ENCODE measurements at places on chromosomes 2 and 18.

- no peak for DNase-seq
Observed at GRCh38 chr2:219728991-219729487, 101.6 kb downstream of the SLC4A3 start.

DNA sequence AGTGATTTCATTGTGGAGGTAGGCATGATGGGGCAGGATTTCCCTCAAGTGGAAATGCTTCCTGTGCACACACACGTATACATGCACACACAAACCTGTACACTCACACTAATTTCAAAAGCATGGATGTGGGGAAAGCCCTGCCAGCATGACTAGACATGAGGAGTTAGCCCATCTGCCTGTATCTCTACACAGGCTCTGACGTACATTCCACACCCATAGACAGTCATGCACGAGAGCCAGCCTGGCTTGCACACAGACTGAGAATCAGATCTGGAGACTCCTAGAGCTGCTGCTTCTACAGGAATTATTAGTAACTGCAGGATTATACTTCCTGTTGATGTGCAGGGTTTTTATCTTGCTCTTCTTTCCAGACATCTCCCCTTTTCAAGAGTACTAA lies 27.3 kb upstream of the NFU1 start:
- DNase-seq: no peak

DNA sequence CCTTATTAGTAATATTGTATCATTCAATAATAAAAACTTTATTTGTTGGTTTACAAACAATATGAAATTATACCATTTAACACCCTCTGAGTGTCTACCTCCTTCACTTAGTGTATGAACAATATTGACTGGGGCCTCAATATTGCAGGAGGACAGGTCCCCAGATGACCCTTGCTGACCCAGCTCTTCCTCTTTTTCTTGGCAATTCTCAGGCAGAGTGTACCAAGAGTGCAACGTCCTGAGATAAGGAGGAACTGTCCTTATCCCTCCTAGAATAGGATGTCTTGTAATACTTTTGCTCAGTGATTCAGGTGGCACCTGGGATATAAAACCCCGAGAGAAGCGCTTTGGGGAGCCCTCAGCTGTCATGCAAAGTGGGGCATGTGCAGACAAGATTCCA lies 76.8 kb downstream of the PLA2R1 start:
- DNase-seq: no peak

GRCh38 chr2:11901351-11902069 lies 155.1 kb downstream of the LPIN1 start:
- DNase-seq: no peak

- no peak for DNase-seq
Observed at GRCh38 chr18:3012136-3013023, 564 bp downstream of the LPIN2 start.

DNA sequence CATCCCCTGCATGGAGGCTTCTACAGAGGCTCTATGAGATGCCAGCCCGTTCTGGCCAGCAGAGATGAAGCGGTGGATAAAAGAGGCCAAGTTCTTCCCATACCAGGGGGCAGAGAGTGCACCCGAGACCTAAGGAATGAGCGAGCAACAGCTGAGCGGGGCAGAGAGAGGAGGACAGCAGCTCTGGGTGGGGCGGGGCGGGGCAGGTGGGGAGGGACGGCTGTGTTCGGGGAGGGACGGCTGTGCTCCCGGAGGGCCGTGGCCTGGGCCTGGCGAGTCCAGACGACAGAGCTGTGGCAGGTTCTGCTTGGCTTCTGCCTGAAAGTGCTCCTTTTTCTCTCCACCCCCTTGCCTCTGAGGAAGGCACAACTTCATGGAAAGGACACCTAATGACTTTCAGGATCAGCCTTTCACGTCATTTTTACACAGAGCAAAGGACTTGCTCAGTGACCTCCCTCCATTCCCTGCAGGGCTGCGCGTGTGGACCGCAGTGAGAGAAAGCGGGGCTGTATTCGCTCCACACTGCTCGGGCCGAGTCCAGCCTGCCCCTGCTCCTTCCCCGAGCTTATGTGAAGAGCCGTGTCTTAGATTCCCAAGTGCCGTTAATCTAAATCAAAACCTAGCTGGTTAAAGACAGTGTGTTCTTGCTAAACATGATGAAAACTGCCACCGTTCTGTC lies 232.9 kb downstream of the HDAC4 start:
- no peak for DNase-seq

- DNase-seq: no peak
Observed at GRCh38 chr18:80109676-80110078, 615 bp downstream of the ADNP2 start.

DNA sequence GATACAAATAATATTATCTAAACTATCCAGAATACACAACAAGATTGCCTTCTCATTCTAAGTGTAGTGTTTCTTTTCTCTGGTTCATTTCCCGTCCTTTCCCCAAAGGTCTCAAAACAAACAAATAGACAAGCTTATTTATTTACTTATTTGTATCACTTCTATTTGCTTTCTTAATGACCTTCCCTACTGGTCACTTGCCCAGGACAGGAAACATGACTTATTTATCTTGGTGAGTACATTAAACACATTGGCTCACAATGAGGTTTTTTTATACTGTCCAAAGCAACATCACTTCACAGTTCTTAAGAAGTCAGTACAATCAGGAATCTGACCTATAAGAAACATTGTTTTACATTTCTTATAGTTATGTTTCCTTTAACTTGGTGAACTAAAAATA lies 123.3 kb upstream of the KYNU start:
- no peak for DNase-seq

GRCh38 chr2:118086024-118086633 lies 2.1 kb upstream of the INSIG2 start:
- no peak for DNase-seq

- DNase-seq: no peak
Observed at GRCh38 chr2:17542471-17542870, 2.0 kb downstream of the VSNL1 start.

- DNase-seq: no peak
Observed at GRCh38 chr2:196987298-196987648, 60.8 kb upstream of the PGAP1 start.

DNA sequence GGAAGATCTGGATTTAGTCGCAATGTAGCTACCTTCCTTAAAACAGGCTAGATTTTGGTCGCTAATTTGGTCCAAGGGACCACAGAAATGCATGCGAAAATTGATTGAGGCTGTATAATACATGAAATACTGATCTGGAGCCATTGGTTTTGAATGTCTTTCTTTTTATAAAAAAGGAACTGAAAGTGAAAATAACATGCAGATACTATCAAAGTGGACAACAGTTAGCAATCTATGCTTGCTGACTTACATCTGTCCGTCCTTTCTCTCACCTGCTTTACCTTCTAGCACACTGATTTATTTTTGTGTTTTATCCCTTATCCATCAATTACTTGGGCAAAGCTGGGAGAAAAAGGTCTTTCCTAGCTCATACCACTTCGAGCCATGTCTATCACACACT lies 1459.8 kb upstream of the ACVR2A start:
- DNase-seq: no peak

GRCh38 chr2:84527137-84528129 lies 11.1 kb downstream of the DNAH6 start:
- DNase-seq: no peak

DNA sequence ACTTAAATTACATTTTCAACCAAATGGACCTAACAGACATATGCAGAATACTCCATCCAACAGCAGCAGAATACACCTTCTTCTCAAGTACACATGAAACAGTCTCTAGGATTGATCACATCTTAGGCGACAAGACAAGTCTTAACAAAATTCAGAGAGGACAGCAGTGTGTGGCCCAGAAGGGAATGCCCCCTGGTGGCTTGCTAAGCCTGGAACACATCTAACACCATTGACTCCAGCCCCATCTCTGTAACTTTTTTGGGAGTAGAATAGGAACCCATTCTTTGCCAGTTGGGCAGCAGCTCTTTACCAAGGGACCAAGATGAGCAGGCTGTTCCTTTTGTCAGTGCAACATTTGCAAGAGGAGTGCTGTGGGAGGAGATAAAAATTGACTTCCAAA lies 249.9 kb downstream of the PLCL1 start:
- DNase-seq: no peak

- DNase-seq: no peak
Observed at GRCh38 chr2:204049635-204050034, 113.1 kb downstream of the ICOS start.

DNA sequence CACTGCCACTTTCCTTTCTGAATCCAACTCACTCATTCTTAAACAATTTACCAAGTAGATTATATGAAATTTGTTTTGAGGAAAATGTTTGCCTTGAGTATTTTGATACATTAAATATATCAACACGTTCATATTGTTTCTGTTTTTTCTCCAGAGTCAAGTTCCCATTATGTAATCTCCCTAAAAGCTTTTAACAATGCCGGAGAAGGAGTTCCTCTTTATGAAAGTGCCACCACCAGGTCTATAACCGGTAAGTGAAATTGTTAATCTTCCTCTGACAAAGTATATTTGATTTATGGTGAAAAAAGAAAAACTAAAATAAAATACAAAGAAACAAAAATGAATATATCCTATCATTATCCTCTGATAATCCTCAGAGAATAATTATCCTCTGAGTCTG lies 838.6 kb downstream of the MBD2 start:
- DNase-seq: no peak

DNA sequence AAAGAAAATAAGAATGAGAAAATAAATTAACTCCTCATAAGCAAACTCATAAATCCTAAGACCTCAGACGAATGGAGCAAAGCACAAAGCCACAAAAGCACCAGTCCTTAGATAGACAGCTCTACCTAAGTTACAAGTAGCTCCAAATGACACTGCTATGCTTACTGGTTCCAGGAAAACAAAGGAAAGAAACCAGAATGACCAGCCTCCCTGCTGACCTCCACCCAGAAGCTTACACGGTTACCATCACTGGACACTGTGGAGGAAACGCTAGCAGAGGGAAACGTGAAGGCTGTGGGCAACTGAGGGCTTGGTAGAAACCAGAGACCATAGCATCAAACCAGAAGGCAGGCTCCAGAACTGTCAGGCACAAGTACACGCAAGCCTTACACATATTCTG lies 67.8 kb downstream of the STK39 start:
- no peak for DNase-seq

GRCh38 chr18:55748227-55748738 lies 160.3 kb upstream of the TCF4 start:
- no peak for DNase-seq

- DNase-seq: no peak
Observed at GRCh38 chr2:236712304-236712703, 142.7 kb downstream of the ACKR3 start.

DNA sequence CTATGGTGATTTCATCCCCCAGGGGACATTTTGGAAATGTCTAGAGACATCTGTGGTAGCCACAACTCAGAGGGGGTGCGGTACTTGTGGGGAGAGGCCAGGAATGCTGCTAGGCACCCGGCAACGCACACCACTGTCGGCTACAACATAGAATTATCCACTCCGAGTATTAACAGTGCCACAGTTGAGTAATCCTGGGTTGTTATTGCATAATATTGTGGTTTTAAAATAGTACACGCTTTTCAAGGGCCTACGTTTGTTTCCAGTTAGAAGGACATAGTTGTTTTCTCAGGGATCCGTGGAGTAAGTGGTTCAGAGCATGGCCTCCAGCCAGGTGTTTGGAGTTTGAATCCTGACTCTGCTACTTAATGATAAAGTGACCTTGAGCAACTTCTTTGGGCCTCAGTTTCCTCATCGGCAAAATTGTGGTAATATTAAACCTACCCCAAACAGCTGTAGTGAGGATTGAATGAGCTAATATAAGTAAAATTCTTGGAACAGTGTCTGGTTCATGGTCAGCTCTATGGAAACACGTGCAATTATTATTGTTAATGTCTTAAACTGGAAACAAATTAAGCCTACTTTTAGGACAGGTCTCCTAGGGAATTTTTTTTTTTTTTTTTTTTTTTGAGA lies 24.5 kb downstream of the CYP27A1 start:
- DNase-seq: no peak

GRCh38 chr2:23519334-23519651 lies 134.3 kb downstream of the KLHL29 start:
- no peak for DNase-seq

DNA sequence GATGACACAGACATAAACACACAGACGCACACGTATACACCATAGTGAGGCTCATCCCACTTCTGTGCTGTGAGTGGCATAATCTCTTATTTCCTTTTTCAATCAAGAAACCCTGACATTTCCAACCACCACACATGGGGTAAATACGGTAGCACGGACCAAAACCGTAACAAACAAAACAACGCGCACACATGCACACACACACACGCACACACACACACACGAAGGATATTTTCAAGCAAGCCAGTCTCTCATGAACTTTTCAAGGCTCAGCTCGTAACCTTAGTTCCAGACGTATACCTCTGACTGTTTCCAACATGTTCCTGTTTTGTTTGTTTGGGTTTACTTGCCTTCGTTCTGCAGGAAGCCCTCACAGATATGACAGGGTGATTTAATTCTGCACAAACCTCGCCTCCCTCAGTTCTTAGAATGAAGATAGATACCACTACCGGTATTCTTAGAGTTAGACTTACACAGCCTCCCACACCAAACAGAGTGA lies 119.8 kb downstream of the BCL2 start:
- DNase-seq: no peak

- DNase-seq: no peak
Observed at GRCh38 chr18:29596959-29597358, 1420.0 kb upstream of the CDH2 start.

GRCh38 chr2:16725549-16725948 lies 59.9 kb upstream of the CYRIA start:
- no peak for DNase-seq

- no peak for DNase-seq
Observed at GRCh38 chr18:62531078-62531477, 8.3 kb downstream of the ZCCHC2 start.

DNA sequence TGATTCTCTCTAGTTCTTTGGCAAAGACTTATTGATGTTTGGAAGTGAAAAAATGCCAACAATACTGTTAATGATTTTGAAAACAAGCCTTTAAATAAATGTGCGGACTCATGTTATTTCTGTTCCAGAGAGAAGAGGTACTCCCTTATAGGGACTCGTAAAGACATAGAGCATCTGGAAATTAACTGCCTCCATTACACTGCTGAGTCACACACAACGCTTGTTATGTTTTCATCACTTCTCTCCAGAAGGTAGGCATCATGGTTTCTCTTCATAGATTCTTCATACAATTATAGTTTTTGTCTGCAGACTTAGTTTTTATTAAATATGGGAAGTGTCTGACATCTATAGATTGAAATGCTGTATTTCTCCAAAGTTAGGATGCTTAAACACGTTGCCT lies 302.5 kb upstream of the EPC2 start:
- DNase-seq: no peak

- no peak for DNase-seq
Observed at GRCh38 chr18:77055429-77056300, 76.9 kb downstream of the MBP start.

GRCh38 chr18:25517881-25518715 lies 166.1 kb upstream of the ZNF521 start:
- no peak for DNase-seq

- DNase-seq: peak; percentile 40
Observed at GRCh38 chr2:162768656-162769055, 69.9 kb downstream of the KCNH7 start.

DNA sequence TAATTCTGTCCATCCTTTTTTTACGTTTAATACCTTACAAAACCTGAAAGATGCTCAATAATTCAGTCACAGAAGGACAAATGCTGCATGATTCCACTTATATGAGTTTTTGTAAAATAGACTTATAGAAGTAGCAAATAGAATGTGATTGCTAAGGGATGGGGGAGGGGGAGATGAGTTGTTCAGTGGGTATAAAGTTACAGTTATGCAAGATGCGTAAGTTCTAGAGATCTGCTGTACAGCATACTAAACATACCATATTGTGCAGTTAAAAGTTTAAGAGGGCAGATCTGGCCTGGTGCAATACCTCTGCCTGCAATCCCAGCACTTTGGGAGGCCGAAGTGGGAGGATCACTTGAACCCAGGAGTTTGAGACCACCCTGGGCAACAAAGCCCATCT lies 78.8 kb downstream of the TET3 start:
- no peak for DNase-seq
